ENCODE measurements at places on chromosomes 2 and 18.

GRCh38 chr18:49898421-49898820 is 85.1 kb upstream of the ACAA2 start:
- no peaks in the 10 kb centered on the region for H3K27me3 ChIP-seq
- H3K36me3 ChIP-seq, result no peaks in the 10 kb centered on the region
- no peak overlapping the region for H3K4me3 ChIP-seq
- DNase-seq, result peak; percentile 33

DNA sequence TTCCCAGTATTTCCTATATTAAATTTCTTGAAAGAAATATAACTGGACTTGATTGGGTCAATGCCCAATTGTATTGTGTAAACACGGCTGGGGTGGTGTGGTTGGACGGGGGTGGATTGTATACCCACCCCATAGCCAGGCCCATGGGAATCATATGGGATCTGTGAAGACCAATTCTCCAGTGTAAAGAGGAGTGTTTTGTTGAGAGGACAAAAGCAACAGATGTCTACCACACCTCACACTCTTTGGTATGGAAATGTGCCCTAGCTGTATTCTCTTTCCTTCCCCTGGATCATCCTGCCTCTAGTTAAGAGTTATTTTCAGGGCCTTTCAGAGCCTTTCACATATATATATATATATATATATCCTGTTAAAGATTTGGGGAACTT is 57.5 kb upstream of the TGIF1 start:
- H3K27me3 ChIP-seq, result no peaks in the 10 kb centered on the region
- no peak for DNase-seq
- H3K27ac ChIP-seq, result no peak overlapping the region

DNA sequence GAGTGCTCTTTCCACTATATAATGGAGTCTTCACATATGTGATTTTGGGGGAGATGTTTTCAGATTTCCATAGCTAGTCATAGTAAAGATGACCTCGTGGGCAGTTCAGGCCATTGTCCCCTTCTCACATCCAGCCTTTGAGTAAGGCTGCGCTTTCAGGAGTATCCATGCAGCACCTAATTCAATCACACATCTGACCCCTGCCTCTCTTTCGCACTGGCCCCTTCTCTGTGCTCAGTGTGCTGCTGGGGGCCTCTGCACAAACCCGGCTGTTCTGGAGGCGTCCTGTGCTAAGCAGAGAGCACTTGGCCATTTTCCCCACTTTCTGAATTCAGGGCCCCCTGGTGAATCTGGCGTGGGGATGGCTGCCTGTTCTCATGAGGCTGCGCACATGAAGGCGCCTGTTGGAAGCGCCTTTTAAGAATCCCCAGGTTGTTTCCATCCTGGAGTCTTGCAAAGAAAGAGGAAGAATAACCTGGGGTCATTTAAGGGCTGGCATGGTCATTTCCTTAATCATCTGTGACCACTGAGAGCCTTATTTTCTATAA is 96.0 kb upstream of the ALPP start:
- no peak overlapping the region for H3K4me3 ChIP-seq
- H3K36me3 ChIP-seq, result peaks cover 9% of the 10 kb centered on the region
- DNase-seq, result no peak
- no peak overlapping the region for H3K27ac ChIP-seq
- peaks cover 66% of the 10 kb centered on the region for H3K4me1 ChIP-seq

GRCh38 chr2:159728629-159729028 is 16.3 kb downstream of the MARCHF7 start:
- no peaks in the 10 kb centered on the region for H3K27me3 ChIP-seq
- no peaks in the 10 kb centered on the region for H3K4me1 ChIP-seq
- no peak overlapping the region for H3K4me3 ChIP-seq
- no peak for DNase-seq
- H3K36me3 ChIP-seq, result peaks cover 50% of the 10 kb centered on the region

- no peaks in the 10 kb centered on the region for H3K36me3 ChIP-seq
- DNase-seq, result no peak
- no peak overlapping the region for H3K4me3 ChIP-seq
- H3K27ac ChIP-seq, result no peak overlapping the region
- no peaks in the 10 kb centered on the region for H3K27me3 ChIP-seq
- peaks cover 11% of the 10 kb centered on the region for H3K4me1 ChIP-seq
Measured at GRCh38 chr2:234691968-234692955, 195.4 kb upstream of the ARL4C start.

GRCh38 chr2:28233164-28233676 is 159.4 kb upstream of the FOSL2 start:
- no peaks in the 10 kb centered on the region for H3K27me3 ChIP-seq
- DNase-seq, result no peak
- H3K4me3 ChIP-seq, result no peak overlapping the region
- H3K36me3 ChIP-seq, result no peaks in the 10 kb centered on the region
- H3K4me1 ChIP-seq, result no peaks in the 10 kb centered on the region

DNA sequence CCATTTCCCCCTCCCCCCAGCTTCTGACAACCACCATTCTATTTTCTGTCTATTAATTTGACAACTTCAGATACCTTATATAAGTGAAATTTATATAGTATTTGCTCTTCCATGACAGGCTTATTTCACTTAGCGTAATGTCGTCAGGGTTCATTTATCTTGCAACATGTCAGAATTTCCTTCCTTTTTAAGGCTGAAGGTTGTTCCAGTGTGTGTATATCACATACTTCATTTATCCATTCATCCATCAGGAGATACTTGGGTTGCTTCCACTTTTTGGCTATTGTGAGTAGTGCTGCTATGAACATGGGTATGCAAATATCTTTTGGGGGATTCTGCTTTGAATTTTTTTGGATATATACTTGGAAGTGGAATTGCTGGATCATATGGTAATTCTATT is 7.4 kb downstream of the BCL2L11 start:
- H3K27me3 ChIP-seq, result peaks cover 1% of the 10 kb centered on the region
- no peak for DNase-seq
- peaks cover 28% of the 10 kb centered on the region for H3K36me3 ChIP-seq
- peaks cover 3% of the 10 kb centered on the region for H3K4me1 ChIP-seq
- no peak overlapping the region for H3K27ac ChIP-seq

GRCh38 chr2:71457923-71458322 is 4.6 kb downstream of the DYSF start:
- H3K4me3 ChIP-seq, result no peak overlapping the region
- H3K36me3 ChIP-seq, result no peaks in the 10 kb centered on the region
- no peak overlapping the region for H3K27ac ChIP-seq
- no peak for DNase-seq
- H3K27me3 ChIP-seq, result peaks cover 33% of the 10 kb centered on the region
- no peaks in the 10 kb centered on the region for H3K4me1 ChIP-seq

DNA sequence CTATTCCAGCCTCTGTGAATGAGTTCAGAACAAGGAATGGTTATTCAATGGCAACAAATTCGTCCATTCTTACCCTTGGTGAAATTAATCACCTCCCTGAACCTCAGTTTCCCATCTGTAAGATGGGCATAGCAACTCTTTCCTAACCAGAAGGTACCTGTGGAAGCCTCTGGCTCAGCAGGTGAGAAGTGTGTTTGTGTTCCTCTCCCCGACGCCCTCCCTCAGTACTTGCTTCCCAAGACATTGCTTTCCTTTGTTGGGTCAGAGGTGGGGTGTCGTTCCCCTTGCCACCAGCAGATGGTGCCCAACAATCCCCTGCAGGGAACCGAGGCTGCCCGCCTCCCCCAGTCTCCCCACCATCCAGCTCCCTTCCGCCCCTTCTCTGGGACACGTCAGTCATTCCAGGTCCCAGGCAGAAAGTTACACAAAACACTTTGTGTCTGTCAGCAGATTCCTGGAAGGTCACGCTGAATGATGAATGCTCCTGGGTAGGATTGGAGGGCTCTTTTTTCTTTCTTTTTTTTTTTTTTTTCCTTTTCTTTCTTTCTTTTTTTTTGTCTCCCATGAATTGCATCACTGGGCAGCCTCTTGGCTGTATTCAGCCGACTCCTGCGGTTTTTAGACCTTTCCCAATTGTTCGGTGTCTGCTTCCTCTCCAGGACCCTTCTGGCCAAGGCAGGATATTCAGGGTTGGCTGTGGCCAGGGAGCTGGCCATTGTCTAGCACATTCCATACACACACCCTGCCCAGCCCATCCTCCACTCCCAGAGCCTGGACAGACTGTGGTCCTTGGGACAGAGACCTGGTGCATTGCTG is 117.3 kb downstream of the LPIN1 start:
- no peaks in the 10 kb centered on the region for H3K36me3 ChIP-seq
- peaks cover 13% of the 10 kb centered on the region for H3K4me1 ChIP-seq
- no peak overlapping the region for H3K4me3 ChIP-seq
- no peaks in the 10 kb centered on the region for H3K27me3 ChIP-seq
- peak; percentile 78 for DNase-seq

All from thymus (tissue), 14 donors.